ENCODE measurements at places on chromosomes 2 and 18.

GRCh38 chr2:187117483-187117882 is 268.5 kb upstream of the ZSWIM2 start:
- no peak for DNase-seq

GRCh38 chr2:239197146-239197545 is 203.7 kb downstream of the HDAC4 start:
- no peak for DNase-seq

DNA sequence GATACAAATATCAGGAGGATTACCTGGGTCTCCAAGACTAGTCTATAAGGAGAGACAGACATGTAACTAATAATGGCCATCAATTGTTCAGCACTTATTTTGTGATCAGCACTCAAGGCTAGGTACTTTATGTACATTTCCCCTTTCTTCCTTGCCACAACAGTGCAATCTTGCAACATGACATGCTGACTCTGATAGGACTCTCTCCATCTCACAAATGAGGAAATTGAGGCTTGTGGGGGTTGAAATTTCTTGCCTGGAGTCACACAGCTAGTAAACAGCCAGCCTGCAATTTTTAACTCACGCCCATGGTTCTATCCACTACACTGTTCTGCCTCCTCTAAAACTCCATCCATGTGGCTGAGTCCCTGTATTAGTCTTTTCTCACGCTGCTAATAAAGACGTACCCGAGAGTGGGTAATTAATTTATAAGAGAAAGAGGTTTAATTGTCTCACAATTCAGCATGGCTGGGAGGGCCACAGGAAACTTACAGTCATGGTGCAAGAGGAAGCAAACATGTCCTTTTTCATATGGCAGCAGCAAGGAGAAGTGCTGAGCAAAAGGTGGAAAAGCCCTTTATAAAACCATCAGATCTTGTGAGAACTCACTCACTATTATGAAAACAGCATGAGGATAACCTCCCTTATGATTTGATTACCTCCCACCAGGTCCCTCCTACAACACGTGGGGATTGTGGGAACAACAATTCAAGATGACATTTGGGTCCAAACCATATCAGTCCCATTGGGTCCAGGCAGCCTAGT is 302.4 kb downstream of the PLCL1 start:
- no peak for DNase-seq

DNA sequence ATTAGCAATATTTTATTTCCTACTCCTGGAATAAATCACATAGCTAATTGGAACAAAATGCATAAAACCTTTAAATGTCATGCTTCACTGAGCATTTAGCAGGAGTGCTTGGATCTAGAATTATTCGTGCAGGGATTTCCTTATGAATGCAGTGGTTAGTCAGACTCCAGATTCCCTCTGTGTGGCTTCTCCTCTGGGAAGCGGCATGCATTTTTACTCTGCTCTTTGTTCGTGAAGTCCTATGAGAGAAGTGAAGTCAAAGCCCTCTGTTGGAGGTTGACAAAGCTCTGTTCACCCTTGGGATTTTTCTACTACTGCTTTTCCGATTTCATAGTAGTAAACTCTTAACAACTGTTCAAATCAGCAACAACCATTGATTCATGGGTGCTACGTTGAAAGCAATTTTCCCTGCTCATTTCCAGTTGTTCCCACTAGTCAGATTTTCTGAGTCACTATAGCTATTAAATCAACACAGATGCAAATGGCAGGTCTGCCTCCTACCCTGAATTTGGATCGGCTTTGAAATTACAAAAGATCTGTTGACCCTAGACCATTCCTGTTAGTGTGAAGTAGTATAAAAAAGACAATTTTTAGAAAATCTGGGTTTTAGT is 461.7 kb downstream of the STK39 start:
- DNase-seq = no peak

DNA sequence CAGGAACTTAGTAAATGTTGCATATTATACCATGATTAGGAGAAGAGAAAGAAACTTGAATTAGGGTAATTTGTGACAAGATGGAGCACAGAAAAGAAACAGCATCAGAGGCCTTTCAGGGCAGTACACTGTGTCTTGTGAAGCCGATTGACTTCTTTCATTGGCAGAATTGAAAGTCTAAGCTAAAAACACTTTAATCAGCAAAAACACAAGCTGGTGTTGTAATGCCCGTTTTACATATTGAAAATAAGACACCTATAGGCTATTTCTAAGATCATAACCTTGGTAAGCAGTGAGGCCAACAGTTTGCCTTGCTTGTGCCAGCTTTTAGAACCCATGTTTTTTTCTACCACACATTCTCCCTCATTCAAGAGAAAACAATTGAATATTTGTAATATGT is 1378.1 kb upstream of the NXPH2 start:
- no peak for DNase-seq

DNA sequence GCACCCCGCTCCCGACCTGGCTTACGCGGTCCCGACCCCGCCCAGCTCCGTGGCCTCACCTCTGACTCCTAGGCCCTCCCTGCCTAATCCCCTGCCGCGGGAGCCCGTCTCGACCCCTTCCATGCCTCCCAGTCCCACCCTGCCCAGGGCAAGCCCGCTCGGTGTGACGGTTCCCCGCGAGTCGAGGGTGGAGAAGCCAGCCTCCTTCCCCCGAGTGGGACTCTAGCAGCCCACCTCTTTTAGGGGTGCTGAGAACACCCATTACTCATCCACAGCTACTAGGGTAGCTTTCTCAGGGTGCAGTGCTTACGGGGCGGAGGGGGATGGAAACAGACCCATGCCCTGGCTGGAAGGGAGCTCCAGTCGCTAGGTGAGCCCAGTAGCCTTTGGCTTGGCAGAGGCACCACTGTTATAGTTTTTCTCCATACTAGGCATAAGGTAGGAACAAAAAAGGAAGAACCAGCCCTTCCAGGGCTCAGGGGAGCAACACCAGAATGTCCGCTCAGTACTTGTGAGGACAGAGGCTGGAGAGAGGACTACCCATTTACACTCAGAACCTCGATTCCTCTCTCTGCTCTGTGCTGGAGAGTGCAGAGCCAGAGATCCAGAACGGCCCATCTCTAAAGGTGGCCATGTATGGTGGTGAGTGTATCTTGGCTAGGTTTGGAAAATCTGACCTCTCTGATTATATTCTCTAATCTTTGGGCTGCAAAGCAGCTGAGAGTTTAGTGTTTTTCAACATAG is 606 bp downstream of the AGBL5 start:
- no peak for DNase-seq

GRCh38 chr2:241254904-241255351 is 60.5 kb downstream of the HDLBP start:
- DNase-seq = no peak

GRCh38 chr2:185391543-185391942 is 347.1 kb upstream of the FSIP2 start:
- DNase-seq = no peak

DNA sequence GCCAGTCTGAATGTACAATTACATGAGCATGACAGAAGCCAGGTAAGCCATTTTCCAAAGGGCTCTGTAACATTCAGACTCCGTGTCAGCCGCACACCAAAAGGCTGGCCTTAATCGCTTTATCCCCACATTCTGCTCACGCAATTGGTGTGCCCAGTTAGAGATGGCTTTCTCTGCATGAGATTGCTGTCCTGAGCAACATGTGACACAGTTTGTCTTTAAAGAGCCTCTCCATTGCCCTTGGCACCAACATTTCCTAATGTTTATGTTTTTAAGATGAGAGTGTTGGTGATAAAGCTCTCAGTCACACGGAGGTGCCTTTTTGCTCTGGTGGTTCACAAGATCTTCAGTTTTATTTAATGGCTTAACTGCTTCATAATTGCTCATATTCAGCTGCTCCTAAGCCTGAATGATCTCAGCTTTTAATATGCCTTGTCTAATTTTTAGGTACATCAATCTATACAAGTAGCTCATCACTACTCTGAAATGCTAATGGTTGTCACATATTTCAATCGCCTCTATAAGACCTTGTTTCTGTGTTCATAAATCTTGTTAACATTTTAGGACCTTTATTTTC is 164.8 kb upstream of the ACVR2A start:
- DNase-seq = no peak

- no peak for DNase-seq
These were observed 32.4 kb downstream of the GTF3C3 start for GRCh38 chr2:196767101-196767500.

DNA sequence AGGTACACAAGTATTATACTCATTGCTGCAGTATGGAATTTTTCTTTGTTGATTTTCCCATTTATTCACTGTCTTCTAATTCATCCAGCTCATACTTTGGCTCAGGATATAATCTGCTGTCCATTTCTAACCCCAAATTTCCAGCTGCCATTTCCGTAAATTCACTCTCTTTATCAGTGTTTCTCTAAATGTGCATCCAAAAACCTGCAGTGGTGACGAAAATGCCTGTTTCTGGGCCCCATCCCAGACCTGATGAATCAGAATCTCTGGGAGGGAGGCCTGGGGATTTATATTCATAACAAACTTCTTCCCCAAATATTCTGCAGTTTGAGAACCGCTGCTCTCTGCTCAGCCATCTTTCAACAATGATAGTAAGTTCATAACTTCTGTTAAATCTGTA is 86.6 kb downstream of the VWC2L start:
- DNase-seq = no peak

- DNase-seq = peak; percentile 45
These were observed 4.6 kb upstream of the SEH1L start for GRCh38 chr18:12943215-12943614.

DNA sequence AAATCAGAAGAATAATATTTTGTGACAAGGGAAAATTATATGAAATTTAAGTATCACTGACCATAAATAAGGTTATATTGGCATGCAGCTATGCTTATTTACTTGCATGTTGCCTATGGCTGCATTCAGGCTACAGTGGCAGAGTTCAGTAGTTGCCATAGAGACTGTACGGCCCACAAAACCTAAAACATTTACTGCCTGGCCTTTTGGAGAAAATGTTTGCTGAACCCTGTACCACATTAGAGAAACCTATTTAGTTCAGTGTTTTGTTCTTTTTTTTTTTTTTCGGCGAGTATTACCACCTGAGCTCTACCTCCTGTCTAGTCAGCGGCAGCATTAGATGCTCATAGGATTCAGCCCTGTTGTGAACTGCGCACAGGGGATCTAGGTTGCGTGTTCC is 163.7 kb downstream of the MCFD2 start:
- DNase-seq = no peak

Measured in fibroblast of skin of scalp (primary cell).